GM23338 (cell line): ENCODE measurements at places on chromosomes 1 and 21. TPM values are rescaled to one million over a fixed set of nuclear protein-coding genes. Genes with fewer than 3 reads are reported as not detected.

DNA sequence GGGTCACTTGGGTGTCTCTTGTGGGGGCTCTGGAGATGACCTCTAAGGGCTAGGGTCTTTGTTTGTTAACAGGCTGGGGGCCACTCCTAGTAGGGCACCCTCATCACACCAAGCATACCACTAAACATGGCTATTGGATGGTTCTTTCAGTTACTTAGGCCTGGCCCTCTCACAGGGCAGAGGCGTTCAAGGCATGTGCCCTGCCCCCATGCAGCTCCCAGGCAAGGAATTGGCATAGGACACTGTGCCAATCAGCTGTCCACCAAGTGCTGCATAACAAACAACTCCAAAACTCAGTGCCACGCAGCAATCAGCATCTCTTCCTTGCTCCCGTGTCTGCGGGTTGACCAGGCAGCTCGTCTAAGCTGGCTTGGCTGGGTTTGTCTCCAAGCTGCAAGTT lies 2.1 kb upstream of the KCNAB2 start:
- DNase-seq = no peak

- no peak for DNase-seq
These were observed 52.6 kb downstream of the SLC19A1 start for GRCh38 chr21:45489722-45489982.

GRCh38 chr1:225460021-225460736 lies 32.3 kb upstream of the LBR start:
- DNase-seq = peak; percentile 24

DNA sequence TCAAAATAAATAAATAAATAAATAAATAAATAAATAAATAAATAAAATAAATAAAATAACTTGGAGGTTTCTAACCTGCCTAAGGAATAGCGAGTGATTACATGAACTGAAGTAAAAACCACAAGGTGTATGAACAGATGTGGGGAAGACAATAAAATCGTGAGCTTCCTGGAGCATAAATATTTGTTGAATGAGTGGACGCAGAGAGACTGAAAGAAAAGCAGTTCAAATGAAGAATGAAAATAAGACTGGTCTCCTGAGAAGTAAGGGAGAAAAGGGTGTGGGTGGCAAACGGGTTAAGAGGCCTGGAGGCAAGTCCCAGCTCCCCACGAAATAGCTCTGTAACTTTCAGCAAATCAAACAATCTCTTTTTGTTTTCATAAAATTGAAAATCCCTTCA lies 33.6 kb downstream of the CHML start:
- no peak for DNase-seq

GRCh38 chr21:40422896-40423635 lies 423.9 kb downstream of the DSCAM start:
- DNase-seq = no peak

The SELP gene
- total RNA-seq = not detected in 2 replicates
